ENCODE measurements at places on chromosomes 11 and 22. TPM values are rescaled to one million over a fixed set of nuclear protein-coding genes. Genes with fewer than 3 reads are reported as not detected.

DNA sequence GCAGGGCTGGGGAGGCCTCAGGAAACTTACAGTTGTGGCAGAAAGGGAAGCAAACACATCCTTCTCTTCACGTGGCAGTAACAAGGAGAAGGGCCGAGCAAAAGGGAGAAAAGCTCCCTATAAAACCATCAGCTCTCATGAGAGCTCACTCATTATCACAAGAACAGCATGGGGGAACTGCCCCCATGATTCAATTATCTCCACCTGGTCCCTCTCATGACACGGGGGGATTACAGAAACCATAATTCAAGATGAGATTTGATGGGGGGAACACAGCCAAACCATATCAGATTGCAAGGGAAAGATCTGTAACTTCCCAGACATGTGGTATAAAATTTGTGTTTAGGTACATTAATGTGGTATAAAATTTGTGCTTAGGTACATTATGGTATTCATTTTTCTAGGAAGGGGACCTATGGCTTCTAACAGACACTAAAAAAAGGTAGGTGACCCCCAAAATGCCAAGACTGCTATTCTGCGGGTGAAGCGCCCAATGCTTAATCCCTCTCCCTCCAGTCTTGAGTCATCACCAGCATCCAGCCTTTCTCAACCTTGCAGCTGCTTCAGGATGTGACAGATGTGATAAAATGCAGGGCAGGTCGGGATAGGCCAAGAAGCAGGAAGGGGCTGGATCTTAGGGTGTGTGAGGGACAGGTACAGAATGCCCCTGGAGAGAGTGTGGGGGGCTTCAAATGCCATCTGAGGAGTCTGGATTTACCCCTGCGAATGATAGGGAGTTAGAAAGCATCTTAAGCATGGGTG lies 57.7 kb upstream of the AMPD3 start:
- H3K4me3 ChIP-seq = no peak overlapping the region
- no peaks in the 10 kb centered on the region for H3K36me3 ChIP-seq
- no peak for DNase-seq
- no peak overlapping the region for H3K27ac ChIP-seq
- H3K4me1 ChIP-seq = no peaks in the 10 kb centered on the region
- no peaks in the 10 kb centered on the region for H3K27me3 ChIP-seq

DNA sequence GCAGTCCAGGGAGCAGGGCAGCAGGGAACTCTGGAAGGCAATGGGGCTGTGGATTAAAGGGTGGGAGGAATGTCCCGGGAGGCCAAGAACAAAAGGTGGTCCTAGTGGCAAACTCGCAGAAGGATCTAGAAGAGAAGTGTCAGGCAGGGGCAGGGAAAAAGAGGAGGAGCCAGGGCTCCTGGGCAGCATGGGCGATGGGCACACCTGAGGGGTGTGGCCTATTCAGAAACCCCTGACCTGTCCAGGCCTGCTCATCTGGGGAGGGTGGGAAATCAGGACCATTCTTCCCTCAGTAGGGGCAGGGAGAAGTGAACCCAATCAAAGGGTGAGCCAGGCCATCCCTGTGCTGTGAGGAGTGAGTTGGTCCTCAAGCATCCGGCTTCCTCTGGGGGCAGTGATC lies 108.6 kb downstream of the TRIM29 start:
- H3K27me3 ChIP-seq = peaks cover 13% of the 10 kb centered on the region
- no peaks in the 10 kb centered on the region for H3K36me3 ChIP-seq
- DNase-seq = no peak
- H3K27ac ChIP-seq = no peak overlapping the region
- H3K4me3 ChIP-seq = no peak overlapping the region

The AMBRA1 gene
- polyA plus RNA-seq = 9.4 TPM

The TRIM29 gene
- 2.3 TPM for polyA plus RNA-seq

The C11orf91 gene
- not detected for polyA plus RNA-seq

- no peaks in the 10 kb centered on the region for H3K4me1 ChIP-seq
- no peak for DNase-seq
- no peaks in the 10 kb centered on the region for H3K36me3 ChIP-seq
- H3K4me3 ChIP-seq = no peak overlapping the region
Measured at GRCh38 chr11:6124245-6124644, 16.8 kb downstream of the OR56B4 start.

DNA sequence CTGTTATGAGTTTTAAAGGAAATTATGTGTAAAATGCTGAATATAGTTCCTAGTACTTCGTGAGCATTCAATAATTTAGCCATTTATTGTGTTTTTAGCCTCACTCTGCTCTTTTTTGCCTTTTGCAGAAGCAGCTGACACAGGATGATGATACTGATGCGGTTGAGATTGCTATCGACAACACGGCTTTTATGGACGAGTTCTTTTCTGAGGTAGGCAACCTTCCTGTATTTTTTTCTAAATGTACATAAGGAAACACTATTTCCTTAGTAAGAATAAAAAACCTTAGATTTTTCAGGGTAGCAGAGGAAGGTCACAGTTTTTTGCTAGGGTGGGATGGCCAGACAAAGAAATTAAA lies 17.9 kb downstream of the STX3 start:
- peak overlapping the region; percentile 40 for H3K27ac ChIP-seq
- no peaks in the 10 kb centered on the region for H3K27me3 ChIP-seq
- no peak for DNase-seq
- peaks cover 19% of the 10 kb centered on the region for H3K4me1 ChIP-seq

DNA sequence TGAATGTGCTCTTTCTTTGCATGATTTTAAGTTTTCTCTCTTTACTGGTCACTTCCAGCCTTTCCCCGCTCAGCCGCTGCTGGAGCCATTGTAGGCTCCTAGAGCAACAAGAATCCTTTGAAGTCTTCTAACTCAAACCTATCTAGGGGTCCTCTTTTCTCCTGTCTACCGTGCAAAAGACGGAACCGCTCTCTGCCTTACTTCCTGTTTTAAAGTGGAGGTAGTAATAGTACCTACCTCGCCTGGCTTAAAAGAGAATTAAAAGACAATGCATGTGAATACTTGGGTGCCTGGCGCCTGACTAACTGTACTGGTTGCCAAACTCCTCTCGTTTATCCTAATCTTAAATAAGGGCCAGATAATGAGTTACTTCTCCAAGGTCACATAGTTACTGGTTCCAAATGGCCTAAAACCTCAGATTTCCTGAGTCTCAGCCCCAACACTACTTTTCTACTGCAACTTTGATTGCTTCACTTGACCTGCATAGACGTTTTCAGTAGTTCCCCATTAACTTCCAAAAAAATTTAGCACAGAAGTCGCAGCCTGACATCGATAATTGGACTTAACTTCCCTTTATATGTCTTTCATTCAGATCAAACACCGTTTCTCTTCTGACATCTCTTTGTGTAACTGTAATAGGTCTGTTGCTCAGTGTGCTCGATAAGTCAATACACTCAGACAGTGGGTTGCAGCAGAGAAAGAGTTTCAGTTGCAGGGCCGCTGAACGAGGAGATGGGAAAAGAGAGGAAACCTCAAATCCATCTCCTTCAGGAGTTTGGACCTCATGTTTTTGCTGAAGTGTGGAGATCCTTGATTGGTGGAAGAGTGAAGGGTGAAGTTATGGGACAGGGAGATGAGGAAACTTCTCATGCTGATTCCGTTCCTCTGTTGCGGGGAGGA lies 891 bp downstream of the SAMM50 start:
- H3K27me3 ChIP-seq = no peaks in the 10 kb centered on the region
- peak overlapping the region; percentile 88 for H3K27ac ChIP-seq
- peak overlapping the region; percentile 90 for H3K4me3 ChIP-seq
- no peaks in the 10 kb centered on the region for H3K36me3 ChIP-seq
- no peak for DNase-seq

DNA sequence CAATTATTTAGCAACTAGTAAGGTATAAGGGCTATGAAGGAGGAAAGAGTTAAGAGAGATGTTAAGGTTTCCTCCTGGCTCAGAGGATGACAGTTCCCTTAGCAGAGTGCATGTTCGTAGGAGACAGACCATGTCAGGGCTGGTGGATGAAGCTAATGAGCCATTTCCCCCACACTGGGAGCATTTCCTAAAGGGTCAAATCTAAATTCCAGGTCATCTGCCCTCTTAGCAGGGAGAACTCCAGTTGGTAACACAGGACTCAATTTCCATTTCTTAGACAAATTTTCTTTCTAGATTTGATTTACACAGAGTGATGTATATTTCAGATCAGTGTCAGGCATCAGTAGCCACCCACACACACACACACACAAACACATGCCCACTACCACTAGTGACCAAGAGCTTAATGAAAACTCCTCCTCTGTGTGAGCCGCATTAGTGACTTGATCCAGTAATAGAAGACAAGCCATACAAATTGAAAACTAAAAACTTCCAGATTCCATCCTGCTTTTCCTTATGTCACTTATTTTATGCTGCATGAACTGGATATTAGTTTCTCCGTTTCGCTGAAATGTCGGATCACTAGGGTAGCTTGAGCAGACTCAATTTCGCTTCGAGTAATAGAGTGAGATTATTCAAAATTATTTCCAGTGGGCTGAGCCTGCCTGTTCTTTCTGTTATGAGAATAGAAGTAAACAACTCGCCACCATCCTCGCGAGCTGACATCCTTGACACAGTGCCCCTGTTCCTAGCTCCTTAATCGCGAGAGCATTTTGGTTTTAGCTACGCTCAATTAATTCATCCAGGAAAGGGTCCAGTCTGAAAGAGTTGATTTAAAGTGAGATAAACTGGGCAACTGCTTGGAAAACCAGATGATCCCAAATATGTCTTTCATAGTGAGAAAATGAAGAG lies 582.6 kb downstream of the SOX6 start:
- DNase-seq = no peak
- H3K4me1 ChIP-seq = no peaks in the 10 kb centered on the region
- H3K27ac ChIP-seq = no peak overlapping the region
- no peak overlapping the region for H3K4me3 ChIP-seq
- no peaks in the 10 kb centered on the region for H3K27me3 ChIP-seq

DNA sequence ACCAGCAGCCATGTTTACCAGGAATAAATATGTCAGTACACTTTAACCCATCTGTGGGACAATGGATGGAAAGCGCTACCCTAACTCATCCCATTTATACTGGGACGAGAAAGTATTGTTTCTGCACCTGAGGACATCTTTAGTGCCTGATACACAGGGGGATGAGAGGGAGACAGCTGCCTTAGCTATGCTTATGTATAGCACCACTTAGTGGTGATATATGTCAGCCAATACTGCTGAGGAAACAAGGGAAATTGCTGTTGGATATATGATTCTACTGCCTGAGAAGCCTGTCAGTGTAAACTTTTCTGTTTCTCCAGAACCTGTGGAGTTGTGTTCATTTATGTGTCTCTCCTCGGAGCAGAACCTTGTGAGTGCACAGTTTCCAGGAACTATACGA lies 13.3 kb upstream of the CEP295 start:
- H3K27ac ChIP-seq = no peak overlapping the region
- H3K27me3 ChIP-seq = no peaks in the 10 kb centered on the region
- H3K4me3 ChIP-seq = no peak overlapping the region

- no peaks in the 10 kb centered on the region for H3K4me1 ChIP-seq
- H3K4me3 ChIP-seq = no peak overlapping the region
- no peaks in the 10 kb centered on the region for H3K36me3 ChIP-seq
- H3K27ac ChIP-seq = no peak overlapping the region
Measured at GRCh38 chr11:69242266-69242920, 51.6 kb upstream of the MYEOV start.

GRCh38 chr11:10483584-10483983 lies 28.5 kb downstream of the AMPD3 start:
- H3K4me3 ChIP-seq = no peak overlapping the region
- H3K27me3 ChIP-seq = no peaks in the 10 kb centered on the region
- no peak overlapping the region for H3K27ac ChIP-seq
- DNase-seq = no peak

The TSGA10IP gene
- not detected for polyA plus RNA-seq

DNA sequence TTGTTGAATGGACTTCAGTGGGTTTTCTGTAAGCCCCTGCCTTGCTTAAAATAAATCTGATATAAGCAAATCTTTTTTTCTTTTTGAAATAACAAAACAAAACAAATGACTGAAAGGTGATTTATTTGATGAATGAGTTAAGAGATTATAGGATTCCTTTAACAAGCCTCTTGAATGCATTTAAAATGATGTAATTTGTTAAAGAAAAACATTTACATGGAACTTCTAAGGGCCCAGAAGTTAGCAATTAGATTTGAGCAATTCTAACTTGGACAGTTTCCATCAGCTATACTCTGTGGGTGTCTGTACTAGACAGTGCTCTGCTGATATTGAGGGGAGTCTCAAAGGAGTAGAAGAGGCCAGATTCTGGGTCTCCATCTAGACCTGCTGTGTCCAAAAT lies 143.5 kb upstream of the RAG2 start:
- no peaks in the 10 kb centered on the region for H3K4me1 ChIP-seq
- H3K27ac ChIP-seq = no peak overlapping the region
- DNase-seq = no peak

DNA sequence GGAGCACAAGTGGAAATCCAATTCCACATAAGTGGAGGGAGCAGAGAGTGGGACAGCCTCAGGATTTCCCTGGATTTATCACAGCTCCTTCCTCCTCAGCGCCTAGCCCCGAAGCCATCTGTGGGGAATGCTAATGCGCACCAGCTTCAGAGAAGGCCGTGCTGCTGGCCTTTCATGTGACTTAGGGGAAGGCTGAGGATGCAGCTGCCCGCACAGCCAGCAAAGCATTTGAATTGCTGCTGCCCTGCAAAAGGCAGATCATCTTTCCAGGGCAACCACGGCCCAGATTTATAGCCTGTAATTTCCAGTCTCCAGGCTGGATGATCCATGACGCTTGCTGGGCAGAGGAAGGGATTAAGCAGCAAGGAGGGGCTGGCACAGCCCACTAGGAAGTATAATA lies 29.9 kb downstream of the SYN3 start:
- H3K27me3 ChIP-seq = no peaks in the 10 kb centered on the region
- H3K36me3 ChIP-seq = no peaks in the 10 kb centered on the region
- no peak overlapping the region for H3K27ac ChIP-seq
- no peak for DNase-seq
- H3K4me3 ChIP-seq = no peak overlapping the region

- H3K36me3 ChIP-seq = no peaks in the 10 kb centered on the region
- no peaks in the 10 kb centered on the region for H3K27me3 ChIP-seq
- no peaks in the 10 kb centered on the region for H3K4me1 ChIP-seq
- no peak for DNase-seq
Measured at GRCh38 chr22:44136786-44137185, 43.9 kb upstream of the PARVG start.

The CCDC116 gene
- polyA plus RNA-seq = 0.22 TPM

The TRIM48 gene
- not detected for polyA plus RNA-seq

DNA sequence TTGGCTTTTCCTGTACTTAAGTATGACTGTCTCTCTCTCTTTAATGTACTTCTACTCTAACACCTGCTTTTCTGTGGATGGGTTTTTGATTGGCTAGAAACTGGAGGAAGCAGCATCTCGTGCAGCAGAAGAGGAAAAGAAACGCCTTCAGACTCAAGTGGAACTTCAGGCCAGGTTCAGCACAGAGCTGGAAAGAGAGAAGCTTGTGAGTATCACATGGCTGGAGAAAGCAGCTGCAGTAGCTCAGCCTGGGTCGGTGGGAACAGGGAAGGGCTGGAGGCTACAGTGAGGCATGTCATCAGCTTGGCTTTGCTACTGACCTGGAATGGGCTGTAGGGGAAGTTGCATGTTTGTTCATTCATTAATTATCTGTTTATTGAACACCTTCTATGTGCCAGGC lies 74.2 kb downstream of the SWAP70 start:
- peaks cover 2% of the 10 kb centered on the region for H3K36me3 ChIP-seq
- no peaks in the 10 kb centered on the region for H3K27me3 ChIP-seq
- H3K4me1 ChIP-seq = peaks cover 19% of the 10 kb centered on the region
- H3K4me3 ChIP-seq = no peak overlapping the region
- no peak for DNase-seq

- H3K27me3 ChIP-seq = no peaks in the 10 kb centered on the region
- no peak overlapping the region for H3K4me3 ChIP-seq
- H3K4me1 ChIP-seq = no peaks in the 10 kb centered on the region
- DNase-seq = no peak
Measured at GRCh38 chr11:124297921-124298320, 15.8 kb downstream of the OR8D1 start.

The PDE3B gene
- 4.1 TPM for polyA plus RNA-seq

The RAB3IL1 gene
- 0.45 TPM for polyA plus RNA-seq
